NCI-H1436 (cell line): ENCODE measurements at places on chromosomes 16 and 17.

DNA sequence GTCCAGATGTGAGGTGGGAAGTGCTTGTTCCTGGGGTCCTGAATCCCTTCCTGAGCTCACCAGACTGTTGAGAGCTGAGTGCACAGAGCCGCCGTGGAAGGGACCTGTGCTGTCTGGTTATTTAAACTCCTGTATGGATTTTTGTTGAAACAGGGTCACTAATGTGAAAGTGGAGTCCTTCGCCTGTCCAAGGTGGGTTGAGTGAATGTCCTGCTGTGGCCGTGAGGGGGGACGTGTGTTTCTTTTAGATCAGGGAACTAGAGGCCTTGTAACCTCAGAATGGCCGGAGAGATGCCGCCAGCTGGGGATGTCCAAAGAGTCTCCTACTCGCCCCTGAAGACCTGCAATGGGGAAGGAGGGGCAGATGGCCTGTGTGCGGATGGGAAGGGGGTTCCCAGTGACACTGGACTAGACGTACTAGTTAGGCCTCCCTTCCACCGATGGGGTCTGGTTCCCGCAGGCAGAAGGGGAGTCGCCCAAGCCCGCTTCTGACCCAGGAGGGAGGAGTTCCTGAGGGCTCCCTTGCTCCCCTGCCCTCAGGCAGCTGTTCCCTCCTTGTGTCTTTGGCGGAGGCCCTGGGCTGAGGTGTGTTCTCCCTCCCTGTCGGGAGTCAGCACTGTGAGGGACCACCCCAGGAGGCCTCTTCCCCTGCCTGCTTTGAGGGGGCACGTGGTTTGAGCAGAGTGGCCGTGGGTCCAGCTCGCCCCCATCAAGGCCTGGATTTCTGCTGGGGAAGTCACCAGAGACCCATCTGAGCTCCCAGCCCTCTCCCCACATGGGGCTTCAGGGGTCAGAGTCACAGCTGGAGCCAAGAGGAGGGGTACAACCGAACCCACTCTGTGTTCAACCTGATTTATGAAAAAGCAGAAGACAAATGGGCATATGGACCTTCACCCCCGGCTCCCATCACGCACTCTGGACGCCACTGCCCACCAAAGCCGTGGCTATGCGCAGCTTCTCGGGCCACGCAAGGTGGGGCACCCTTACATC is 30.9 kb downstream of the OR1D5 start:
- no peak for DNase-seq

DNA sequence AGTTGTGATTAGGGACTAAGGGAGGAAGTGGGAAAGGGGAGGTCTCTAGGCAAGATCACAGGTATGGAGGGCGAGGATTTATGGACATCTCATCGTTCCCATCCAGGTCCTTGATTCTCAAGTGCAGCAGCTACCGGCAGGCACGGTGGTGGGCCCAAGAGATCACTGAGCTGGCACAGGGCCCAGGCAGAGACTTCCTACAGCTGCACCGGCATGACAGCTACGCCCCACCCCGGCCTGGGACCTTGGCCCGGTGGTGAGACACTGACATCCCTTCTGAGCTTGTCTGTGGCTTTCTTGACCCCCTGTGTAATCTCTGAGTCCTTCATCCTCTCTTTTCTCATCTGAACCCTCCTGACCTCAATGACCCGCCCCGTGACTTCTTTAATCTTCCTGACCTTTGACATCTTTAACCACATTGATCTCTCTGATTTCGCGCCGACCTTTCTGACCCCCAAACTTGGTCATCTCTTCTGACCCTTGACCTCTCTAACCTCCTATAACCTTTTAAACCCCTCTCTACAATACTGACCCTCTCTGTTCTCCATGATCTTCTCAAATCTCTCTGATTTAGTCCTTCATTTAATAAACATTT is 3.8 kb downstream of the PLD2 start:
- DNase-seq = no peak

- DNase-seq = no peak
Measured at GRCh38 chr16:54805648-54806047, 125.0 kb upstream of the IRX5 start.

GRCh38 chr17:40558890-40559563 is 6.2 kb downstream of the CCR7 start:
- no peak for DNase-seq

DNA sequence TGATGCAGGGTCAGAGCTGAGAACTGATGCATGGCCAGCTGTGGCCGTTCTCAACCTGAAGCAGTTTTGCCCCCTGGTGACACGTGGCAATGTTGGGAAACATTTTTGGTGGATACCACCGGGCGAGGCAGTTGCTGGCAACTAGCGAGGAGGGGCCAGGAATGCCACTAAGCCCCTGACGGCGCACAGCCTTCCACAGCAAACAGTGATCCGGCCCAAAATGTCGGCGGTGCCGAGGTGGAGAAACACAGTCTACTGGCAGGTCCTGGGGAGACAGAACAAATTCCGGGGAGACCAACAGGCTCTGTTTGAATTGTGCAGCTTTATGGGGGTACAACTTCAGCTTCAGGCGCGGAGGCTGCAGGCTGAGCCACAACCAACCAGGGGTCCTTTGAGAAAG is 8.2 kb downstream of the SLC26A11 start:
- DNase-seq = no peak

- no peak for DNase-seq
Measured at GRCh38 chr17:77374170-77374936, 233.6 kb downstream of the SEC14L1 start.

DNA sequence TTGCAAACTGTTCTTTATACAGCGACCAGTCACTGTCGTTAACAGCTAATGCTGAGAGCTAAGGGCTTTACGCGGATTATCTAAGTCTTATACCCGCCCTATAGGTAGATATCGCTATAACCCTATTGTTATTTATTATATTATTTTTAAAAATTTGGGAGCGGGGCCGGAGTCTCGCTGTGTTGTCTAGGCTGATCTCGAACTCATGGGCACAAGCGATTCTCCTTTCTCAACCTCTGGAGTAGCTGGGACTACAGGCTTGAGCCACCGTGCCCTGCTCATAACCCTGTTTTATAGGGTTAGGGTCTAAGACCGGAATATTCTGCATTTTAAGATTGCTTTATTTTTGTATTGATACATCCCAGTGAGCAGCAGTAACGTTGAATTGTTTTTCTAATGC is 24.7 kb downstream of the DEF8 start:
- no peak for DNase-seq

- DNase-seq = no peak
Measured at GRCh38 chr16:1159973-1160772, 7.3 kb downstream of the CACNA1H start.

DNA sequence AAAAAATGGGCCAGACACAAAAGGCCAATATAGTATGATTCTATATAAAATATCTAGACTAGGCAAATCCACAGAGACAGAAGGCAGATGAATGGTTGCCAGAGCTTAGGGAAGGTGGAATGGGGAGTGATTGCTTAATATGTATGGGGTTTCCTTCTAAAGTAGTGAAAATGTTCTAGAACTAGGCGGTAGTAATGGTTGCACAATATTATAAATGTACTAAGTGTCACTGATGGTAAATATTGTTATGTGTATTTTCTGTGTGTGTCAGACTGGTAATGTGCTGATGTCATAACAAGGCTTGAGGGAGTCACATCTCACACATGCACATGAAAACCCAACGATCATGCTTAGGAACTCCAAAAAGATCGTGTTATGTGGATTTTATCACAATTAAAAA is 106.9 kb upstream of the SIAH1 start:
- no peak for DNase-seq

DNA sequence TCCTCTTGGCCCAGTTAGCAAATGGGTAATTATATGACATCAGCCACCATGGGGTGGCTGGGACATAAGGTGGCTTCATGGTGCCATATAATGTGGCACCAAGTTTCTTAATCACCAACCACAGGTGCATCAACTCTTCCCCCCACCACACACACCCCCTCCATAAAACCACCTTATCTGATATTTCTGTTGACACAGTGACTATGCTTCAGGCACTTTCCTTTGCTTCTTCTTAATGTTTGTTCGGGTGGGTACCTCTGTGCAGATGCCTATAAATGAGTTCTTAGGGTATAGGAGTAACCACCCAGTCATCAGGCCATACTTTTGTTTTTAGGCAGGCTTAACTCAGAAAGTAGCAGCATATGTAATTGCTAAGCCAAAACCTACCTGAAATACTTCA is 29.5 kb downstream of the RNF43 start:
- no peak for DNase-seq

- DNase-seq = no peak
Measured at GRCh38 chr17:83064732-83065659, 14.4 kb upstream of the METRNL start.

- no peak for DNase-seq
Measured at GRCh38 chr17:50926523-50926922, 60.4 kb upstream of the TOB1 start.

- DNase-seq = no peak
Measured at GRCh38 chr17:76481071-76481655, 13.8 kb downstream of the AANAT start.

GRCh38 chr16:83205896-83206295 is 579.1 kb downstream of the CDH13 start:
- DNase-seq = no peak

DNA sequence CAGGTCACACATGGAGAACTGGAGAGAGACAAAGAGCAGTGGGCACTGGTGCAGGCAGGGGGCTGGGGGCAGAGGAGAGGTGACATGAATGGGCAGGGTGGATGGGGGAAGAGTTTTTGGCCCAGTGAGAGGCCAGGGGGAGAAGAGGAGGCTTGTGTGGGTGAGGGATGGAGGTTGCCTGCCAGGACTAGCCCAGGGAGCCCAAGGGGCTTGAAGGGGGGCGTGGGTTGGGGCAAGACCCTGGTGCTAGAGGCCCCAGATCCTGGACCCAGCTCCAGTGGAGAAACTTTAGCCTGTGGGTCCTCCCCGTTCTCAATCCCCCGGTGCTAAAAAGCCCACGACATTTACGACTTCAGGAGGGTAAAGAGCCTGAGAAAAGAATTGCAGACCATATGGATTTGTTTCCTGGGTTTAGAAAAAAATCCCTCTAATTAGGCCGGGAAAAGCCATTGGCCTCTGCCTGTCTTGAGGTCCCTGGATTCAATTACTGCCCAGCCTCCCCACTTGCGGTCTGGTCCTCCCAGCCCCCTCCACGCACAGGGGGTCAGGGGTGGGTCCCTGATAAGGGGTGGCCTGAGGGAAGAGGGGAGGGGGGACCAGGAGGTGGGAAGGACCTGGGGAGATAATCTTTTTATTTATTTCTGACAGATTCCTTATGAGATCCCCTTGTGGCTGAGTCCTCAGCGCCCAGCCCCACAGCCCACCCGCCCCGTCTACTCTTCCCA is 33.0 kb downstream of the NGFR start:
- no peak for DNase-seq

GRCh38 chr17:39933912-39934311 is 6.4 kb downstream of the LRRC3C start:
- DNase-seq = no peak

- no peak for DNase-seq
Measured at GRCh38 chr16:14423344-14423743, 206.7 kb downstream of the PARN start.

GRCh38 chr17:48565925-48566710 is 12.0 kb downstream of the HOXB4 start:
- no peak for DNase-seq

DNA sequence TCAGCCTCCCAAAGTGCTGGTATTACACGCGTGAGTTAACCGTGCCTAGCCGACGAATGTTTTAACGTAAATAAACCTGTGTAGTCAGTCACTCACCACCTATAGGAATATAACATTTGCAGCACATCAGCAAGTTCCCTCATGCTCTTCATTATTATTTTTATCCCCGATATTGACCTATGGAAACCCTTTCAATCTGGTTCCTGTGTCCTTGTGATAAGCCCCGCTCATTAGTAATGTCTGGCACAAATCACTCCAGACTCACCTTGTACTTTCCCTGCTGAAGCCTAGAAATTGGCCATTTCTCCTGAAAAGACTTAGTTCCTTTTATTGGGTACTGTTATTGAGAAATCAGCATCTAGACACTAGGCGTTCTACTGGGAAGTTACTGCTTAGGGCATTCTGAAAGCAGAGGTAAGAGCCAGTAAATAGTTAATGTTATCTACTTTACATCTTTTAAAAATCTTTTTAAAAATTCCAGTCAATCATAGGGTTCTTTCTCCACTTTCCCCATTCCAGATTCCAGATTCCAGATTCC is 1.5 kb upstream of the PHKG2 start:
- no peak for DNase-seq

- no peak for DNase-seq
Measured at GRCh38 chr16:31327646-31328225, 27.2 kb upstream of the ITGAX start.

DNA sequence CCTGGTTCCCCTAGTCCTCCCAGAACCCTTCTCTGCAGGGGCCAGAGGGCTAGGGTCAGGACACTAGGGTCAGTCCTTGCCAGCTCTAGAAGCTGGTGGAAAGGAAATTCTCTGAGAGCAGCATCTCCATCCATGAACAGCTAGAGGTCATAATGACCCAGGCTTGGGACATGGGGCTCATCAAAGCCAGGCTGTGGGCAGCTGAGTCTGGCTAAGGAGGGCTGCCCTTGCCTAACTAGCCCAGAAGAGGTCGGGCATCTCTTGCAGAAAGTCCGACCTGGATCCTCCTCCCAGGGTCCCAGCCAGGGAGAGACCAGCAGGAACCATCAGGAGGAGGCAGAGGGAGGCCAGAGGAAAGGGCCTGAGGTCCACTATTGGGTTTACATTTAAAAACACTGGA is 4.3 kb downstream of the MPO start:
- no peak for DNase-seq

DNA sequence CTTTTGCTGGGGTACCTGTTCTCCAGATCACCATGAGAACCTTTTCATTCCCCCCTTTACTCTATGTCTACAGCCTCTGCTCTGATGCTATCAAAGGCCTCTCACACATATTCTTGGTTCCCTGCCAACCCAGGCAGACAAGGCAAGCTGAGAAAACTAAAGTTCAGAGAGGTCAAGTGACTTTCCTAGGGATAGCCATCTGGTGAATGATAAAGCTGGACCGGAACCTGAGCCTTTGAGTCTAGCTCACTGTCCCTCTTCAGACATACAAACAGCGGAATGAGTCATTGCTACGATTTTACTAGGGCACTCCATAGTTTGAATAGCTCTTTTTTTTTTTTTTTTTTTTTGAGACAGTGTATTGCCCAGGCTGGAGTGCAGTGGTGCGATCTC is 73.3 kb downstream of the XYLT1 start:
- DNase-seq = peak; percentile 12

DNA sequence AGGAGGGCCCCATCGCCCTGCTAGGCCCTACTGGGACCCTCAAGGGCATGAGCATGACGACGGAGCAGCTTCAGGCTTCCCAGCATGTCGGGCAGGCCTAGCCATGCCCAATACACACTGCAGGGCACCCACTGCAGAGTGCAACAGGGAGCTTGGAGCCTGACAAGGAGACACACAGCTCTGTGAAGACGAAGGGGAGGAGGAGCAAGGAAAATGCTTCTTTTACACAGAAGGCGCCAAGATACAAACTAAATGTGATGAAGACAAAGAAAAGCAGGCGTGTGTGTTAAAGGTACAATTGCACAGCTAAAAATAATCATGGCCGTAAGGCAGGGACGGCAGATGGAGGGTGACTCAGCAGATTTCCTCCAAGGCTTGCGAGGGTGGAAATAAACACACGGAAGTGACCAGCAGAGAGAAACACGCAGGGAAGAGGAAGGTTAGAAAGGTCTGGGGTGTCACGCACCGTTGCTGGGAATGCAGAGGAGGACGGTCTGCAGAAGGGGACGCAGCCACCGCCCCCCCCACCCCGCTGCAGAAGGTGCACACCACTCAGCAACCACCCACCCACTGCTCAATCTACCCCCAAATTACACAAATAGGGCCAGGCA is 108.5 kb downstream of the ZNF778 start:
- DNase-seq = peak; percentile 33

- DNase-seq = no peak
Measured at GRCh38 chr16:82071421-82071820, 36.4 kb downstream of the HSD17B2 start.
